ENCODE measurements at places on chromosomes 2 and 18. TPM values are rescaled to one million over a fixed set of nuclear protein-coding genes. Genes with fewer than 3 reads are reported as not detected.

Gene CNDP1
- total RNA-seq, result not detected

Gene LDLRAD4
- total RNA-seq, result 2.2 TPM

Gene PCARE
- not detected for total RNA-seq

Gene CD28
- total RNA-seq, result 0.12 TPM

Gene CACNB4
- 0.82 TPM for total RNA-seq

Gene ZEB2
- 28.2 TPM for total RNA-seq

Gene CYRIA
- total RNA-seq, result 19.4 TPM

Gene LYG2
- not detected for total RNA-seq

Gene SLC30A3
- total RNA-seq, result 6.5 TPM

Gene MARCHF4
- total RNA-seq, result 29.5 TPM

Gene CDH2
- total RNA-seq, result 104 TPM

Gene TMEFF2
- total RNA-seq, result not detected

Gene CDK15
- 1.6 TPM for total RNA-seq

Gene CHMP1B
- total RNA-seq, result 47.5 TPM

Gene DUSP2
- 0.10 TPM for total RNA-seq

Gene VWA3B
- total RNA-seq, result not detected

Gene PRSS56
- not detected for total RNA-seq

Gene TUBA4B
- total RNA-seq, result not detected

Gene KCNG3
- total RNA-seq, result 0.06 TPM

Gene ALPI
- total RNA-seq, result not detected

Gene CCDC102B
- total RNA-seq, result 8.2 TPM

Gene CFAP65
- not detected for total RNA-seq

Gene UGT1A7
- total RNA-seq, result not detected

Gene OTOS
- not detected for total RNA-seq

Gene ANKRD44
- total RNA-seq, result 8.4 TPM

Gene SERPINB11
- total RNA-seq, result not detected

Gene USP37
- total RNA-seq, result 6.9 TPM

Gene ANKRD30BL
- not detected for total RNA-seq

Gene SERPINB4
- total RNA-seq, result not detected

Gene CTIF
- total RNA-seq, result 55.4 TPM

Gene GLI2
- total RNA-seq, result 1.7 TPM

Gene HOXD4
- 12.4 TPM for total RNA-seq

Gene FHOD3
- 7.8 TPM for total RNA-seq

Gene ZNF512
- total RNA-seq, result 18.8 TPM

Gene PDCD1
- total RNA-seq, result not detected

Gene WNT10A
- total RNA-seq, result not detected

Gene CYP27A1
- 15.8 TPM for total RNA-seq

Gene ASAP2
- total RNA-seq, result 71.6 TPM

Gene CRYGD
- not detected for total RNA-seq

Gene HOXD13
- not detected for total RNA-seq

Gene HK2
- 9.4 TPM for total RNA-seq

Gene NXPH2
- total RNA-seq, result not detected

Gene ROCK2
- total RNA-seq, result 47.4 TPM

Gene DCDC2C
- not detected for total RNA-seq

Gene ALPP
- total RNA-seq, result not detected

Gene KCNJ3
- not detected for total RNA-seq

Gene CDH19
- total RNA-seq, result not detected
